CD4-positive, alpha-beta memory T cell (primary cell): ENCODE measurements at places on chromosomes 6 and 20. TPM values are rescaled to one million over a fixed set of nuclear protein-coding genes. Genes with fewer than 3 reads are reported as not detected.

- no peaks in the 10 kb centered on the region for H3K36me3 ChIP-seq
- no peaks in the 10 kb centered on the region for H3K27me3 ChIP-seq
- no peak overlapping the region for H3K4me3 ChIP-seq
- no peak for DNase-seq
- H3K27ac ChIP-seq: no peak overlapping the region
Measured at GRCh38 chr6:6503191-6503590, 85.3 kb upstream of the LY86 start.

The LST1 gene
- total RNA-seq: 13.6 TPM

DNA sequence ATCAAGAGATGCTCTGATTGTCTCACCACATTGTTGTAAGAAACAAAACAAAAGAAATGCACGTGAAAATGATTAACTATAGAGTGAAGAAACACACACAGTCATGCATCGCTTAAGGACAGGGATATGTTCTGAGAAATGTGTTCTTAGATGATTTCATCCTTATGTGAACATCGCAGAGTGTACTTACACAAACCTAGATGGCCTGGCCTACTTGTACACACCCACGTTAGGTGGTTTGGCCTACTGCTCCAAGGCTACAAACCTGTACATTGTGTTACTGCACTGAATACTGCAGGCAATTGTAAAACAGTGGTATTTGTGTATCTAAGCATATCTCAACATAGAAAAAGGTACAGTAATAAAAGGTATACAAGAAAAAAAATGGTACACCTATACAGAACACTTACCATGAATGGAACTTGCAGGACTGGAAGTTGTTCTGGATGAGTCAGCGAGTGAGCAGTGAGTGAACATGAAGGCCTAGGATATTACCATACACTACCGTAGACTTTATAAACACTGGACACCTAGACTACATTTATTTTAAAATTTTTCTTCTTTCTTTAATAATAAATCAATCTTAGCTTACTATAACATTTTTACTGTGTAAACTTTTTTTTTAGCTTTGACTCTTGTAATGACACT is 48.6 kb downstream of the FKBP5 start:
- H3K4me3 ChIP-seq: no peak overlapping the region
- H3K27ac ChIP-seq: no peak overlapping the region
- H3K27me3 ChIP-seq: no peaks in the 10 kb centered on the region

DNA sequence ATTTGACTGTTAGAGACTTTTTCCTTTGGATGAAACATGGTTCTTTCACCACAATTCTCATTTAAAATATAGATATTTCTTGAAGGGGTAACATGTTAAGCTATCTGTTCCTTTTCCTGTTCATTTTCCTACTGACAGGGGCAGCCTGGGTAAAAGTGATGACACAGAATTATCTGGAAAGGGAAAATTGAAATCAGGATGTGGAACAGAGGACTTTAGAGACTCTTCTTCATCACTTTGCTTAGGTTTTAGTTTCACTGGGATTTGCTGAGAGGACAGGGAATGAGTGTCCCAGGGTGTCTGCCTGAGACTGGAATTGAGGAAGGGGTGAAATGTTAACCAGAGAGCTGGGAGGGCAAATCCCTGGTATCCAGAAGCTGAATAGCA is 116.0 kb downstream of the RNF144B start:
- no peaks in the 10 kb centered on the region for H3K4me1 ChIP-seq
- H3K36me3 ChIP-seq: no peaks in the 10 kb centered on the region
- H3K4me3 ChIP-seq: no peak overlapping the region
- no peaks in the 10 kb centered on the region for H3K27me3 ChIP-seq

DNA sequence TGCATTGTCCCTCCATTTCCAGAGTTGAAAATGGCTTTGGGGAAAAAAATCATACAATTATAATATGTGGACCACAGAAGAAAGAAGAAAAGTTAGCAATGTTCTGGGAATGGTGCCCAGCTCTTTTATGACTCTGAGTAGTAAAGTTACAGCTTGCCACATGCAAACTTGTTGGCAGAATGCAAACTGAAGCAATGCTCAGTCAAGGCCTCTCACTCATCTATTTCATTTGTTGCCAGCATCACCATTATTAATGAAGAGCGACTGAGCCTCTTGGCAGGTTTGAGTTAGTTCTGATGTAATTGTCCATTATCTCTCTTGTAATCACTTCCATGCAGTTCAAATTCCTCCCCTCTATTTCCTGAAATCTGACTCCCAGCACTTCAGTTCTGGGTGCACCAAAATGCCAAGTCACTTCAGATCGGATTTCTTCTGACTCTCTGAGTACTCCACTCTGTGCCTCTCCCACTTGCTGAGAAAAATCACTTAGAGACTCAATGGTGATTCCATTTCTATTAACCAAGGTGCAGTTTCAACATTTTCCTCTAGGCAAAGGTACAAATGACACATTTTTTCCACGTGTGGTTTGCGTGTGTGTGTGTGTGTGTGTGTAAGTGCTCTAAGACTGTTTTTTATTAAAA is 154.4 kb upstream of the STMND1 start:
- DNase-seq: no peak
- H3K27me3 ChIP-seq: no peaks in the 10 kb centered on the region
- no peak overlapping the region for H3K4me3 ChIP-seq

GRCh38 chr6:129590408-129591022 is 119.5 kb downstream of the ARHGAP18 start:
- H3K27ac ChIP-seq: no peak overlapping the region
- no peak overlapping the region for H3K4me3 ChIP-seq
- DNase-seq: no peak
- no peaks in the 10 kb centered on the region for H3K36me3 ChIP-seq
- H3K4me1 ChIP-seq: no peaks in the 10 kb centered on the region

GRCh38 chr20:23105193-23105592 is 19.1 kb upstream of the CD93 start:
- DNase-seq: no peak
- no peak overlapping the region for H3K4me3 ChIP-seq
- no peaks in the 10 kb centered on the region for H3K27me3 ChIP-seq
- H3K36me3 ChIP-seq: no peaks in the 10 kb centered on the region
- no peak overlapping the region for H3K27ac ChIP-seq

DNA sequence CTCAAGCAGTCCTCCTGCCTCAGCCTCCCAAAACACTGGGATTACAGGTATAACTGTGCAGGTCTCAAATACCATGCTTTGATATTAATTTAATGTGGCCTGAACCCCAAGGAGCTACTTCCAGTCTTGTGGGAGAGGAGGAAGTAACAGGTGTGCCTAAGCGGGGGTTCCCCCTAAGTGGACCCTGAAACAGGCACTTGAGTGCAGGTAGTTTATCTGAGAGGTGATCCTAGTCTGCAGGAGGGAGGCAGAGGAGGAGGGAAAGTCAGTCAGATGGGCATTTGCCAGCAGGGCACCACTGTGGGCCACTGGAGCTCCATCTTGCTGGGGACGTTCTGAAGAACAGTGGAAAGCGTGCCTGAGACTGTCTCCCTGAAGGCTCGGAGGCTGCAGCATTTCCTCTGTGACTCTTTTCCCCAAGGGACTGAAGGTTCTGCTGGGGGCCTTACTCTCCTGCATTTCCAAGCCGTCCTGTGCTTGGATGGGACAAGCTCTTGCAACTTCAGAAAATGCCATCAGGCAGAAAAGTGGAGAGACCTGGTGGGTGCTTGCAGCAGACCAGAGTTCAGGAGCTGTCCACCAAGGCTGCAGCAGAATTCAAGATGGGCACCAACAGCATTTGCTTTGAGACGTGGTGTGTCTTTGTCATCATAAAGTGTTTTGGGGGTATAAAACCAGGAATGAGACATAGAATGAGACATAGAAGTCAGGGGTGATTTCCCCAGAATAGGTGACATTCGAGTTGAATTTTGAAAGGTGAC is 4.6 kb upstream of the DLGAP4 start:
- no peaks in the 10 kb centered on the region for H3K4me1 ChIP-seq
- DNase-seq: no peak
- no peak overlapping the region for H3K27ac ChIP-seq
- no peaks in the 10 kb centered on the region for H3K36me3 ChIP-seq
- H3K27me3 ChIP-seq: peaks cover 8% of the 10 kb centered on the region

- H3K4me3 ChIP-seq: no peak overlapping the region
- H3K27me3 ChIP-seq: no peaks in the 10 kb centered on the region
Measured at GRCh38 chr20:51315390-51315789, 227.1 kb downstream of the NFATC2 start.

DNA sequence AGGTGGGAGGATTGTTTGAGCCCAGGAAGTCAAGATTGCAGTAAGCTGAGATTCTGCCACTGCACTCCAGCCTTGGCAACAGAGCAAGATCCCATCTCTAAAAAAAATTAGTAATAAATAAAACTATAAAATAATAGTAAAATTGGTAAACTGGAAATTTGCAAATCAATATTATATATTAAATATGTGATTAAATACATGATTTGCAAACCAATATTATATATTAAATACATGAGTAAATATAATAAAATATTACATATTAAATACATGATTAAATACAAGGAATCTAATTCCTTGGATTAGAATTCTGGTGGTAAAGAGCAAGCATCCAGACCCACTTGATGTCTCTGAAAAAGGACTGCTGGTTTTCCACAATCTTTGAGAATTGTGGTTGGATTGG is 35.8 kb downstream of the FUT9 start:
- no peaks in the 10 kb centered on the region for H3K27me3 ChIP-seq
- no peaks in the 10 kb centered on the region for H3K36me3 ChIP-seq
- no peaks in the 10 kb centered on the region for H3K4me1 ChIP-seq
- no peak overlapping the region for H3K4me3 ChIP-seq

The PGC gene
- not detected for total RNA-seq

DNA sequence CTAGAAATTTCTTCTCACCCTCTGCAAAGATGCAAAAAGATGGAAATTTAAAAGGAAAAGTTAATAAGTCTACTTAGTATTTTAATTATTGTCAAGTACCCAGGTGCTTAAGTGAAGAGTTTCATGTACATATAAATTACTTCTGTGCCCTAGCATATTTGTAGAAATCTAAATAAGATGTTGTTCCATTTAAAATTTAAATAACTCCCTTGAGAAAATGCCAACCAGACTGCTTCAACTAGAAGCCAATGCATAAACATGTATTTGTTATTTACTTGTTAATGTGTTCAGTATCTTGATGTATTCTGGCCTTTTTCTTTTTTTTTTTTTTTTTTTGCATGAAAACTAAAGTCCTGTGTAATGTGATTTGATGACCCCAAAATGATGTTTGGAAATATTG is 6.3 kb upstream of the TMEM244 start:
- no peaks in the 10 kb centered on the region for H3K36me3 ChIP-seq
- H3K4me1 ChIP-seq: no peaks in the 10 kb centered on the region
- no peak for DNase-seq

- no peak overlapping the region for H3K27ac ChIP-seq
- no peak for DNase-seq
- no peaks in the 10 kb centered on the region for H3K36me3 ChIP-seq
- H3K4me3 ChIP-seq: no peak overlapping the region
- no peaks in the 10 kb centered on the region for H3K27me3 ChIP-seq
- no peaks in the 10 kb centered on the region for H3K4me1 ChIP-seq
Measured at GRCh38 chr20:14861028-14861699, 523.8 kb upstream of the FLRT3 start.

DNA sequence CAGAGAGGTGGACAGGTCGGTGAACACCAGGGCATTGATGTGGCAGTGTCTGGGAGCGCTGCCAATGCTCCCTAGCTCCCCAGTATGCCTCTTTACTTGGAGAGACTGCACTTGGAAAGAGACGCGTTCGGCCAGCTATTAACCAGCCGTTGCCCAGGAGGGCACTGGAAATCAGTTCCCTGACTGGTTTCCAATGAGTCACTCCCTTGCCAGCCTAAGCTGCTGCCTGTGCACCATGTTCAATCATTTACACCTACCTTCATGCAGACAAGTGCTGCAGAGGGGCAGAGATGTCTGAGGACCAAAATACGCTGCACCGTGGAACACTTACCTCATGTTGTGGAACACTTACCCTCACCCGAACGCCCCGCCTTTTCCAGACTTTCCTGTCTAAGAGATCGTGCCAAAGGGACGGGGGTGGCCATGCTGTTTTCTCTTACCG is 151.6 kb downstream of the SOBP start:
- no peaks in the 10 kb centered on the region for H3K4me1 ChIP-seq
- H3K27ac ChIP-seq: no peak overlapping the region
- H3K4me3 ChIP-seq: no peak overlapping the region
- H3K27me3 ChIP-seq: no peaks in the 10 kb centered on the region

The RIMS1 gene
- total RNA-seq: not detected

DNA sequence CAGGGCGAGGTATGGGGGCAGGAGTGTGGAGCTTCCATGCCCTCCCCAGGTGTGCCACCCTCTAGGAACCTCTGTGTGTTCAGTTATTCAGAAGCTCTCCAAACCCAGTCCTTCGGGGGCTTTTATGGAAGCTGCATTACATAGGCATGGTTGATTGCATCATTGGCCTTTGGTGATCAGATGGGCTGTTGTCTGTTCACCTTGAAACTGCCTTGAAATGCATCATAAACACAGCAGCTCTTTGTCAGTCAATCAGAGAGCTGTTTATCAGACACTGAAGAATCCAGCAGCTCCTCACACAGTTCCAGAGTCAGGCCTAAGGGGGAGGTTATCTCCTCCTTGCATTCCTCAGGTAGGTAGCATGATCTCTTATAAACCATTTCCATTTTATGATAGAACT is 62.4 kb downstream of the E2F3 start:
- no peaks in the 10 kb centered on the region for H3K36me3 ChIP-seq
- H3K27ac ChIP-seq: no peak overlapping the region
- no peak overlapping the region for H3K4me3 ChIP-seq
- H3K4me1 ChIP-seq: peaks cover 6% of the 10 kb centered on the region
